ENCODE measurements at places on chromosomes 2 and 18. TPM values are rescaled to one million over a fixed set of nuclear protein-coding genes. Genes with fewer than 3 reads are reported as not detected.

GRCh38 chr2:184452907-184453306 is 145.4 kb upstream of the ZNF804A start:
- H3K4me1 ChIP-seq = no peaks in the 10 kb centered on the region
- no peak overlapping the region for H3K27ac ChIP-seq
- H3K27me3 ChIP-seq = no peaks in the 10 kb centered on the region

Gene FEZ2
- total RNA-seq = 66.6 TPM

Gene STPG4
- not detected for total RNA-seq

Gene UPP2
- total RNA-seq = not detected

All from uterus (tissue), 4 donors.